ENCODE measurements at places on chromosomes 6 and 20. TPM values are rescaled to one million over a fixed set of nuclear protein-coding genes. Genes with fewer than 3 reads are reported as not detected.

Gene C6orf52
- total RNA-seq = not detected

Gene DLK2
- 0.60 TPM for total RNA-seq

Gene NTSR1
- total RNA-seq = 0.05 TPM

Gene HLA-DRB5
- total RNA-seq = not detected

Gene SLC22A2
- not detected for total RNA-seq

Gene MYLK2
- 8.5 TPM for total RNA-seq

Gene DSN1
- total RNA-seq = 24.7 TPM

Gene PIM1
- total RNA-seq = 1.3 TPM

Gene DNAH8
- under 0.01 TPM for total RNA-seq

Gene LY6G5B
- 3.2 TPM for total RNA-seq

Measured in dermis blood vessel endothelial cell (primary cell).